ENCODE measurements at places on chromosomes 16 and 17.

- no peak for DNase-seq
Measured at GRCh38 chr17:42779936-42780850, at the start of gene WNK4. WNK4 (plus strand) TSS chr17:42780610; CDS start chr17:42780699, 89 bp downstream.

DNA sequence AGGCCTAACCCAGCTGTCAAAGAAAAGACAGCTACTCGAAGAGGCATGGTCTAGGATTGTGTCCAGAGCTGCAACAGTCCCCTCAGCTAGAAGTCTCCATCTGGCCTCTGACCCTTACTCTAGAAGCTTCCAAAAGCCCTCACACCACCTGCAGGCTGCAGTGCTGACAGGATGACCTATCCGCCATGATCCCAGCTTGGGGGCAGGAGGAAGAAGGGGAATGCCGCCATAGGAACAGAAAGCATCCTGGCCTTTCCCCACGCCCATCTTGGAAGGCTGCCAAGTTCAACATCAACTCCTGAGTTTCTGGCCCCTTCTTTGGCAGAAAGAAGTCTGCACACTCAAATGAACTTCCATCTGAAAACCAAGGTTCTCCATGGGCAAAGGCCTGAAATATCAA lies 3.1 kb upstream of the KRT36 start:
- DNase-seq, result peak; percentile 26

GRCh38 chr17:410543-411401 lies 58.2 kb upstream of the RPH3AL start:
- no peak for DNase-seq

DNA sequence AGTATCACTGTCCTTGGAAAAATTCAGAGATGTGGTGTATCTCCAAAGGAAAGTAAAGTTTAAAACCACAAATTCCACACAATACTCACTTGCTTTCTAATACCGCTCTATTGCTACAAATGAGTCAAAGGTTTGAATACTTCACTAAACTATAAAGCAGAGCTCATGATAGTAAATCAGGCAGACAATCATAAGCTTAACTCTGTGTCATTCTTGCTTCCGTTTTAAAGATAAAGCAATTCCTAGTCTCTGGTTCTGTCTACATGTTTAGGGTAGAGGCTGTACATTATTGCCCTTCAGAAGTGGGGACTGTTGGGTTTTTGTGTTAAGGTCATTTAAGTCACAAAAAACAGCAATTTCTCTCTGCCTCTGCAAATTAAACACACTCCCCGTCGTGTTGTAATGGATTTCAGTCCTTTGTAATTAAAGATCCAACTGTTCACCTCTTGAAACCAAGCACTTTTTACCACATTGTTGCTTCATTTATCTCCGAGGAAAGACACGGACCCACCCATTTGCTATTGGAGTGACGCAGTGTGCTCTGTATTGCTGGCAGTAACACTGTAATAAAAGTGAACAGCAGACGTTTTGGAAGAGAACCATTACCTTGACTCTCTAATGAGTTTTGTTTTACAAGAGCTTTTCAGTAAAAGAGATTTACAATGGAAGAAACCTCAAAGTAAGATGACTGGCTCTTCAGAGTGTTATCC lies 83.1 kb upstream of the CNTNAP4 start:
- DNase-seq, result no peak

GRCh38 chr17:70265471-70265870 lies 96.1 kb downstream of the KCNJ2 start:
- no peak for DNase-seq

- DNase-seq, result no peak
Measured at GRCh38 chr16:25855063-25855462, 163.3 kb downstream of the HS3ST4 start.

- DNase-seq, result no peak
Measured at GRCh38 chr16:1188432-1189189, 35.7 kb downstream of the CACNA1H start.

- DNase-seq, result no peak
Measured at GRCh38 chr16:84607694-84608093, 10.2 kb downstream of the COTL1 start.

DNA sequence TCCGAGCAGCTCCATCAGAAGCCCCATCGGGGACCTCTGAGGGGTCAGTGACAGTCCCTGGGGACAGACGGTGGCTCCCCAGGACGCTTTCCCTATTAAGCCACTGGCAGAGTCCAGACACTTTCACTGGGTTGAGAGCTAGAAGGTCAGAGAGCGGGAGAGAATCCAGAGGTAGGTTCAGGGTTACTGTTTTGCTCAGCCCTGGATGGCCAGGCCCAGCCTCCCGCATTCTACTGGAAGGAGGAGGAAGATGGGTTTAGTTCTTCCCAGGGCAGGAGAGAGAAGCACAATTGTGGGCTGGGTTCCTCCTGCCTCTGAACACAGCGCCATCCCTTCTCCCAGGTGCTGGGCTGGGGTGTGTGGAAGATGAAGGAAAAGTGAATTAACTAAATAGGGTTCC lies 452.8 kb downstream of the SLC39A11 start:
- no peak for DNase-seq

DNA sequence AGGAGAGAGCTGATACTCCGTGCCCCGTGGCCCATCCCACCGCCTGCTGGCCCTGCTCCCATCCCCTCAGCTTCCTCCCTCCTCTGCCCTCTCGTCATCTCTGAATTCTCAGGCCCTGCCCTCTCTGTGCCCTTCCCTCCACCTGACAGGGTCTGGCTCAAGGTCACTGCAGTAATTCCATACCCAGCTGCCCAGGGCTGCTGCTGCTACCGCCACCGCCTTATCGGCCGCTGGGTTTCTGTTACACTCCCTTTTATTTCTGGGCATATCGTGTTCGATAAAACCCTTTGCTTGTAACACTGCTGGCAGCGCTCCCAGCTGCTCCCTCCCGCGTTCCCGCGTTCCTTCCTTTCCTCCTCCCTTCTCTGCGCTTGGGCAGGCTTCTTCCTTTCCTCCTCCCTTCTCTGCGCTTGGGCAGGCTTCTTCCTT lies 1.2 kb downstream of the EPN3 start:
- no peak for DNase-seq

- DNase-seq, result no peak
Measured at GRCh38 chr17:49766918-49767530, 3.1 kb upstream of the FAM117A start.

GRCh38 chr17:69267219-69267618 lies 38.6 kb upstream of the ABCA10 start:
- no peak for DNase-seq

- DNase-seq, result no peak
Measured at GRCh38 chr17:36089339-36089865, 541 bp downstream of the CCL3 start.

- DNase-seq, result no peak
Measured at GRCh38 chr16:49056546-49056945, 225.1 kb downstream of the CBLN1 start.

DNA sequence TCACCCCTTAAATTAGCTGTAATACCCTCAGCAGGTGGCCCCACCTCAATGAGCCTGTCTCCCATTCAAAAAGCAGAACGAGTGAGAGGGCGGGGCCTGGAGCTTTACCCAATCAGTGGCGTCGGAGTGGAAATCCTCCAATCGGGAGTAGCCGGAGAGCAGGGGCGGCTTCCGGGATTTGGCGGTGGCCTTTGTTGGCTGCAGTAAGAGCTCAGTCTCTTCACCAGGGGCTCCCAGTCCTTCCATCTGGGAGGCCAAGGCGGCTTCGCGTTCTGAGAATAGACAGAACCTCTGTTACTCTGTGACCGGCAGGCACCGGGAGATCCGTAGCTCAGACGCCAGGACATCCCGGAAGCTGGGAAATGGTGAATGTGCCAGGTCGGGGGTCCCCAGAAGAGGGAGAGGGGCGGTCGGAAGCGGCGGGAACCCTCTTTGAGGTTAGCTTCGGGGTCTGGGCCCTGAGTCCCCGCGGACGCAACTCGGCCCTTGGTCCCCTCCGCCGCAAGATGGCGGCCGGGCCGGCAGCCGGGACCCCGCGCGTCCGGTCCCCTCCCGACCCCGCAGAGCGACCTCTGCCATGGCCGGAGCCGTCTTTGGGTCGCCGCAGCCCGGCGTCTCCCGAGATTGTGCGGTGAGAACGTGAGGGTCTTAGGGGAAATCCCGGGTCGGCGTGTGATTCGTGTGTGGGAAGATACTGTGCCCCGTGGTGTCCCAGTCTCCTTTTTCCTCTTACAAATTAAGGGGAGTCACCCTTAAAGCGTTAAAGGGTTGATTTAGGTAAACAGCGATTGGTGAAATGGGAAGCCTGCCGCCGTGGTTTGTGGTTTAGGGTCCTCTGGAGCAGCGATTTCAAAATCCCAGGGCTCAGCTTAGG lies 160.3 kb upstream of the ZNF267 start:
- peak; percentile 80 for DNase-seq

- no peak for DNase-seq
Measured at GRCh38 chr16:31083981-31084380, 4.8 kb downstream of the PRSS53 start.

GRCh38 chr17:74566132-74566753 lies 1.1 kb downstream of the CD300H start:
- no peak for DNase-seq

GRCh38 chr16:61654962-61655361 lies 381.3 kb downstream of the CDH8 start:
- DNase-seq, result no peak

DNA sequence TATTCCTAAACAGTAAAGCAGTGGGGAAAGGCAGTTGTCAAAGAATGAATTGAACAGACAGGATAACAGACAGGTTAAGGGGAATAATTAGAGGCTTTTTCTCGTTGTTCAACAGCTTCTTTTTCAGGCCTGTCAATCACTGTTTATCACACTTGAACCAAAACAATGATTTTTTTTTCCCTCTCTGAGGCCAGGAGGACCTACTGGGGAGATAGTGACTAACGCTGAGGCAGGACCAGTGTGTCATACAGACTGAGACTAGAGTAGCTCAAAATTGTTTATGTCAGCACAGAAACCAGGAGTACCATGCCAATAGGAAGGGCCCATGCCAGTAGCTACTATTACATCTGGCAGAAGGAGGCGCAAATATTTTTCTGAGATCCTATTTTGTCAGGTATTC lies 41.3 kb upstream of the NLK start:
- no peak for DNase-seq

- DNase-seq, result no peak
Measured at GRCh38 chr17:77426676-77427386, 286.1 kb downstream of the SEC14L1 start.

GRCh38 chr17:77555741-77556291 lies 402.7 kb upstream of the TNRC6C start:
- peak; percentile 29 for DNase-seq

DNA sequence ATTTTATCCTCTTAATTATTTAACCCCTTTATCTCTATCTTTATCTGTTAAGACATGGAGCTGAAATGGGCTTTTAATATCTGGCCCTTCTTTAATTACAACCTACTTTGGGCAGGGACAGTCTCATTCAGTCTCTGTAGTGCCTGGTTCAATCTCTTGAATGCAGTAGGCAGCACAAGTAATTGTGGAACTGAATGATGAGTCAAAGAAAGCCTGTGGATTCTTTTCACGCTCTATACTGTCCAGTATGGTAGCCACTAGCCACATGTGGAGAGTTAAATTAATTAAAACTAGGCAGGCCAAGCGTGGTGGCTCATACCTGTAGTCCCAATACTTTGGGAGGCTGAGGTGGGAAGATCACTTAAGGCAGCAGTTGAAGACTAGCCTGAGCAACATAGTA lies 9.3 kb downstream of the BPTF start:
- no peak for DNase-seq
